ENCODE measurements at places on chromosomes 3 and 15.

DNA sequence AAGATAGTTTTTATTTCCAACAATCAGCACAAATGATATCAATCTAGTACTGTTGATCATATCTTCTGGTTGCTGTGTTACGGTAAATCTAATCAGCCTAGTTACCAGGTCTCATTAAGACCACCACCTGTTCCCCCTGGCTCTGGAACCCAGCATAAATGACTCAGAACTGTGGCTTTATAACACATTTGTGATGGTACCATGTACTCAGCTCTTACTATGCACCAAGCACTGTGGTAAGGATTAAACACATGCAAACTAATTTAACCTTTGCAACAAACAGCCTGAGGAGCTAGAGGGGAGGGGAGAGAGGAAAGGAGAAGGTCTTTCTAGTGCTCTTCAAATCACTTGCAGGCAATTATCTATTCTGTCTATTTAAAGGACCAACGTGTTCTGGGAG is 173.9 kb upstream of the LMCD1 start:
- DNase-seq: no peak

GRCh38 chr3:165538166-165538565 is 299.1 kb downstream of the BCHE start:
- no peak for DNase-seq

DNA sequence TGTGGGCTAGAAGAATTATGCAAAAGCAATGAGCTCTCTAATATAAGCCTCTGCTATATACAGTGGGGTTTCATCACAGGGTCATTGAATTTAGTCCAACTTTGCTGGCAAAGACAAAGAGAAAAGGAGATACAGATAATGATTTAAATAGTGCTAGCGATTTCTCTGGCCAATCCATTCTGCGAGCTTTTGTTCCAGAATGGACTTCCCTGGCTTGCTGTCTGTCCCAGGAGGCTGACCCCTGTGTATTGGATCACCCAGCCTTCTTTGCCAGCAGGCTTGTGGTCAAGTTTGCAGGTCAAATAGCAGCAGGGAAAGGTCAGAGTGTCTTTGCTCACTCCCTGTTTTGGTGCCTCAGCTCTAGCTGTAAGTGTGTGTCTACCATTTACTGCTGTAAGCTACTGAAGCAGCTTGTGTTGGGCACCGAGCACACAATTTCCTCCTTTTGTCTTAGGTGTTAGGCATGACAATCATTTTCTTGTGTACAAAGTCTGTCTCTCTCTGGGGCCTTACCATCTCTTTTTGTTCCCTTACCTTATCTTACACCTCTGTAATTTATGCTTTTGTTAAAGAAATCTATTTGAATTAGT is 55.7 kb downstream of the UNC13C start:
- no peak for DNase-seq

DNA sequence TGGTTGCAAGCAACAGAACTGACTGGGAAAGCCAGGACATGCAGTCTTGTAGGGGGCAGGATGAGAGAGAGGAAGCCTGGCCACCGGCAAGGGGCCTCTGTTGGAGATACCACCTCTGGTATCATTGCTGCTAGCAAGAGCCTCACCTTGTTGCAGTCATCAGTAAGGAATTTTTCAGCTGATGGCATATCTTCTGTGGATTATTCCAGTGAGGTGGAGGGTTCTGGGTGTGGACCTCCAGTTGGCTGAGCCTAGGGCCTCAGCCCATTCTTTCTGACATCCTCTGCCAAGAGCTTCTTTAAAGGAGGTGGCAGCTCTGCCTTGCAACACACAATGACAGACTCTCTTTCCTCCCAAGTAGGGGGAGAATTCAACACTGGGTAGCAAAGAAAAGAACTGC is 128.9 kb downstream of the AQP9 start:
- DNase-seq: no peak
